CD4-positive, alpha-beta T cell treated with Interleukin-6 at 100 ng/mL for 8 hours (primary cell): ENCODE measurements at places on chromosomes 16 and 17.

GRCh38 chr17:79612468-79613194, 1.8 kb upstream of the RBFOX3 start:
- no peak for DNase-seq

GRCh38 chr16:47644166-47644565, 183.0 kb downstream of the PHKB start:
- no peak for DNase-seq

- no peak for DNase-seq
Measured at GRCh38 chr16:59164461-59164860, 430.3 kb upstream of the GOT2 start.

DNA sequence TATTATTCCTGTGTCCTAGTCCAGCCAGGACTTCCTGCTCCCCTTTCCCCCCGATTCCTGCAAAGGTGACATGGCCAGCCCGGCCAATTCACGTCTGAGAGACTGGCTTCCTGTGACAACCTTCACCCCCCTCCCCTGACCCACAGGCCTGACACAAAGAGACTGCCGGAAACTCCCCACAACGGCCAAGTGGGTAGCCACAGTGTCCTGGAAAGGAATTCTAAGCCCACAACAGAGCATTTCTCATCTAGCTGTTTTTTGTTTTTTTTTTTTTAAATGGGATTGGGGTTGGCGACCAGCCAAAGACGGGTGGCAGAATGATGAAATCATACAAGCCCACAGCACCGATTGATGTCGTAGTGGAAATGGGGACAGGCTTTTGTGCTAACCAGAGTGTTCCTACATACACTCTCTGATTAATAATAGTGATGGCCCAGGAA, 2.8 kb upstream of the XAF1 start:
- peak; percentile 25 for DNase-seq
